Endothelial cell (in vitro differentiated cells): ENCODE measurements at places on chromosomes 3 and 15. TPM values are rescaled to one million over a fixed set of nuclear protein-coding genes. Genes with fewer than 3 reads are reported as not detected.

Gene PAQR9
- not detected for total RNA-seq

Gene IMPG2
- 0.74 TPM for total RNA-seq

DNA sequence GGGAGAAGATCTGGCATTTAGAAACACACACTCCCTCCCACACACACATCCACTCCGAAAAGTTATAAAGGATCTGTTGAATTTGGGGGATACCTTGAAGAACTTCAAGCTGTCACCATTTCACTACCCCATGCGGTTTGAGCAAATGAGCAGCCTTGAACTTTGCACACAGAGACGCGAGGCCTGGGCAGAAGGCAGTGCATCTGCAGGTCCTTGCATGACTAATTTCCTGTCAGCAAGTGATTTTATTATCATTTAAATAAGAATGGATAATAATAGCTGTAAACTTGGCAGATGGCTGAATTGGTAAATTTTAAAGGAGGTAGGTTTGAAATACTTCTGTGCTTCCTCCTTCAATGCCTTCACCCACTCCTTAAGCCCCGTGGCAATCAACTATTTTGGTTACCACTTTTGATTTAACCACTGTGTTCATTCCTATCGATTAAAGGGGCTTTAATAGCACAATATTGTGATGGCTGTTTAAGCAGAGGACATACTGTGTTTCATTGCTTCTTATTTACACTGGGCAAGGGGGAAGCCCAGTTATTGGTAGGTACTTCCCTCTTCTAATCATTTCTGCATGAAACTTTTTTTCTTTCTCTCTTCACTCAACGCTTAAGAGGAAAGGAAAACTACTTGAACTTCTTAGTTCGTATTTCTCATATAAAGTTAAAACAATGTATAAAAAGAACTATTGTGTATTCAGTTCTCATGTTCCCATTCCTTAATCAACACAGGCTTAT lies 108.1 kb downstream of the ROBO2 start:
- DNase-seq = no peak

DNA sequence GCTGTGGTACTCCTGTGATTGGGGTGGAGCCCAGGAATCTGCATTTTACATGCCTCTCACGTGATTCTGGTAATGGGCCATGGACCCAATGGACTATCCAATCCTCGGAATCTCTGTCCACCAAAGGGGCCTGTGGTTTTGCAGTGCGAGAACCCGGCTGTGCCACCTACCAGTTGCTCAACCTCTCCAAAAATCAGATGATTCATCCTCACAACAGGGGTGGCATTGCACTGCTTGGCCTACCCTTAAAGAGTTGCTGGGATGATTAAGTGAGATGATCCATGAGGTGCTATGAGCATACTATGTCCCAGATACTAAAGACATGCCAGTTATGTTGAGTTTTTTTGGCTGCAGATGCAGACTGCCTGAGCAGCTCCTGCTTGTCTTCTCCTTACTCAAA lies 5.1 kb downstream of the ANP32A start:
- no peak for DNase-seq

DNA sequence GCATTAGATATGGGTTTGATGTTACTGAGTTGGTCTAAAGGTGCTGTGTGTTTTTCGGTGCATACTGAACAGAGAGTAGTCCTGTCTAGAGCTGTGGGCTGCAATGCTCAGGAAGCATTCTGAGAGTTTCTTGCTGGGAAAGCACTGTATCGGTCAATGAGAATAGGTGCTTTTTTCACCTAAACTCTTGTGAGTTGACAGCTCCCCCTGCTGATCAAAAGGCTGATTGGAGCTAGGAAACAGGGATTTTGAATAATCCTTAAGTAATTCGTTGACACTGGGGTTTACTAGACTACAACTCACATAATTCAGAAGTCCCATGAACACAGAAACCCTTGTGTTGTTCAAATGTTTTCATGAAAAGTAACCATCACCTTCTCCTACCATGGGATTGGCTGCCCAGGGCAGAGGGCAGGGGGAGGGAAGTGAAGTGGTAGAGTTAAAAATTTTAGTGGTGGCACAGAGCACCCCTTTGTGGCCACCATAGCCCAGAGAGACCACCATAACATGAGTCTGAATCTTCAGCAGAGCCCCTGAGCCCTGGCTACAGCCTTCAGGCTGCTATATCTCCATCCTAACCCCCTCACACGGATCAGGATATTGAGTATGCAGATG lies 13.0 kb upstream of the MANF start:
- DNase-seq = peak; percentile 68

- DNase-seq = no peak
Observed at GRCh38 chr15:67004142-67004541, 61.3 kb upstream of the SMAD3 start.

- no peak for DNase-seq
Observed at GRCh38 chr3:28860307-28860706, 420.6 kb upstream of the RBMS3 start.

- DNase-seq = no peak
Observed at GRCh38 chr3:136262559-136262958, 12.4 kb downstream of the PCCB start.

GRCh38 chr3:118530350-118530922 lies 504.2 kb downstream of the IGSF11 start:
- no peak for DNase-seq

DNA sequence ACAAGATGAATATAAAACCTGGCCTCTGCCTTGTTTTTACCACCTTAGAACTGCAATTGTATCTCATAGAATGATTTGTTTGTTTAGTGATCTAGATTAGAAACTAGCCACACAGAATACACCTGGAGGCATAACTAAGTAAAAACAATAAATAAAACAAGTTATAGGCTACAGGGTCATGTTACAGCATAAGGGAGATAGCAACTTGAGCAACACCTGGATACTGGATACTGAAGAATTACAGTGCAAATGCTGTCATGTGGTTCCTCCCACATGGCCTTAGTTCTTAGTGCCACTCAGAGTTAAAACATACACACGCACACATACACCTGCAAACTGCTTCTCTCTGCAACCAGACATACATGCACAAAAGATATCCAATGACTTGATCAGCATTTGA lies 563.4 kb upstream of the DPPA4 start:
- no peak for DNase-seq

GRCh38 chr15:38220606-38221273 lies 31.9 kb upstream of the SPRED1 start:
- no peak for DNase-seq

DNA sequence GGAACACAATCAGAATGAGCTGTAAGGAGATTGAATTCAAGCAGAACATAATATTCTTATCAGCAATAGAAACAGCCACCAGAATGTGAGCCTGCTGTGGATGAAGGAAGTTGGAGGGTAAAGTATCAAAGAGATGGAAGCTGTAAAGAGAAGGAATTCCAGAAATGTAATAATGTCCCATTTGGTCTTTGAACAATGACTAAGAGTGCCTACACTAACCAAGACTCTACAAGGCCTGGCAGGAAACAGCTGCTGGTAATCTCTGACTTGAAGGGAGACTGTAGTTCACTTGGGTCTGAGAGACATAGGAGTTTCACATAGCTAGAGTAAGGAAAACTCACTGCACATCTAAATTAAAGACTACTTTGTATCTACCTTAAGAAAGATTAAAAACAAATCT lies 1176.0 kb upstream of the ALCAM start:
- no peak for DNase-seq

DNA sequence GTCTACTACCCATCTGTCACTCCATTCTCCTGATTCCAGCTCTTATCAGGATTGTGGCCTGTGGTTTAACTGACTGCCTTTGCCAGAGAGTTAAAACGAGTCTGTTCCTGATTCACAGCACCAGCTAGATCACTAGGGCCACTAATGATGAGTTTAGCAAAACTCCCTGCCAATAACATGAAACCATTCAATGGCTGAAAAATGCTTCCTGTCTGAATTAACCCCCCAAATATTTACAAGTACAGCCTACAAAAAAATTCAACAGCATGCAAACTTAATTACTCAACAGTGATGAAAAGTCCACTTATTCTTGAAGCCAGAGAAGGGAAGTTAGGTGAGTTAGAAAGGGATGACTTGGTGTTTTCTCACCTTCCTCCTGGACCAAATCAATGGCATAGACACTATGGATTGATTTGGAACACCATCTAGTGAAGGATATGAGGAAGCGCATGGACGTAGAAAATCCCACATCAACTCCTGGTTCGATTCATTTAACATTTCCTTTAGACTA lies 141.4 kb downstream of the TGFBR2 start:
- DNase-seq = no peak

DNA sequence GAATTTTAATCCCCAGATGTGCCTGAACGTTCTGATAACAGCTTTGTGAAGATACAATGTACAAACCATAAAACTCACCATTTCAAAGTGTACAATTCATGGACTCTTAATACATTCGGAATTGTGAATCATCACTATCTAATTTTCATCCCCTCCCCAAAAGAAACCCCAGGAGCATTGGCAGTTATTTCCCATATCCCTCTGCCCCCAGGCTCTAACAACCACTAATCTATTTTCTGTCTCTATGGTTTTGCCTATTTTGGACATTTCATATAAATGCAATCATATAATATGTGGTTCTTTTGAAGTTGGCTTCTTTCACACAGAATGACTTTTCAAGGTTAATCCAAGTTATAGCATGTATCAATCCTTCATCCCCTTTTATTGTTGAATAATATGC lies 25.3 kb downstream of the PRICKLE2 start:
- DNase-seq = no peak
